ENCODE measurements at places on chromosomes 5 and 9.

DNA sequence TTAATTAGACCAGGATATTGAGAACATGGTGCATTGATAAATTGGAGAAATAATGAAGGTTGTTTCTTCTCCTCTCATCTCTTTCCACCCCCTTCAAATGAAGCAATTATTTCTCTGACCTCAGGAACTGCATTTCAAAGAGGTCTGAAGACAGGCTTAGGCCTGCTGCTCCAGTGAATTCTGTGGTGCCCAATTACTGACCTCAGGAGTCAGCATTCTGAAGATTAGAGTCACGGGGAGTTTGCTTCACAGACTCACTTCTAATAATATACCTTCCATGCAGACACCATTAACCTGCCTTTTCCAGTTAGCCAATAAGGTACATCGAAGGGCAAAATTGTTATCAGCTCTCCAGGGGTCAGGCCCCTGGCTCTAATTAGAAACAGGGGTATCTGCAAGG is 270.9 kb downstream of the GAS1 start:
- no peak for DNase-seq

DNA sequence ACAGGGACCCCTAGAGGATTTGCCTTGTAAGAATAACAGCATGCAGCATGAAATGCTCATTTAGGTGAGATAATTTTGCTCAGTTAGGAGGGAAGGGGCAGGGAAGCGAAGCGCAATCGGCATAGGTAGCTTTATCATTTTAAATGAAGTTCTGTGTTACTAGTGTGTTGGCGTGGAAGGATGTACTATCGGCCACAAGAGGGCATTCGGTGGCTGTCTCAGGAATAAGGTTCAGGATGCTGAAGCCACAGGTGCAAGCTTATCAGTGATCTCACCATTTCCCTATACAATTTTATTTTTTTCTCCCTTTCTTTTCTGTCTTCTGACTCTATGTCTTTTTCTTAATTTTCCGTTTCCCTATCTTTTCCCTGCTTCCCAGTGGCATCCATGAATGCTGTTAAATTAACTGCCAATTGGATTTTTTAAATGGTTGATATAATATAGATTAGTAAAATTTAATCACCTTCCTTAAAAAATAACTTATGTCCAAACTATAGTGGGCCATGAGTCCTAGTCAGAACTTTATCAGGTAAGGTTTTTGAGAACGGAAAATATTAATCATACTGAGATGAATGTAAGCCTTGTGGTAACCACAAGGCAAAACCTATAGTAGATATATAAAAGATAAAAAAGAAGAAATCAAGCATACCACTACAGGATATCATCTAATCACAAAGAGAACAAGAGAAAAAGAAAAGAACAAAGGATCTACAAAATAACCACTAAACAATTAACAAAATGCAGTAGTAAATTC is 1.2 kb upstream of the INSL6 start:
- peak; percentile 73 for DNase-seq

DNA sequence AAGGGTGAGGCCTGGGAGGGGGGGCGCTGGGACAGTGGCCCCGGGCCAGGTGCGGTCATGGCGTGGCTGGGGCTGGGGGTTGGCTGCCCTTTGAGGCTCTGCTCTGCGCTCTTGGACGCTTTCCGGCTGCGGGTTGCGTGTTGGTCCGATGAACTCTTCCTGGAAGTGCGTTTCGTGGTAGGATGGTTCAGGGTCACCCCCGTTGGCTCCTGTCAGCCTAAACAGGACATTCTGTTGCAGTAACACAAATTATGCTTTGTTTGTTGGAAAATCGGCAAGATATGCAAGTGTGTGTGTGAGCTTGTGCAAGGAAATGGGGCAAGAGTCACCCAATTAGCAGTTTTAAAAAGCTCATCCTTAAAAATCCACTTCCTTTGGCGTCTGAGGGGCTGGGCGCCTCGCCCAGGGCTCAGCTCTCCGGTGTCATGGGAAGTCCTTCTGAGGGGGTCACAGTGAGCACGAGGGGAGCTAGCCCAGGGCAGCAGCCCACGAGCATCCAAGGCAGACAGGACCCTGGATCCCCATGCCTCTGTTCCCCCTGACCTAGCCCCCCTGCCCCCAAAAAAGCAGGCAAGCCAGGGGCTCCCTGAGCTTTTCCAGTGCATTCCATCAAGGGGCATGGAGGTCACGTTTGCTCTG is 22.2 kb upstream of the RNU6ATAC start:
- no peak for DNase-seq

DNA sequence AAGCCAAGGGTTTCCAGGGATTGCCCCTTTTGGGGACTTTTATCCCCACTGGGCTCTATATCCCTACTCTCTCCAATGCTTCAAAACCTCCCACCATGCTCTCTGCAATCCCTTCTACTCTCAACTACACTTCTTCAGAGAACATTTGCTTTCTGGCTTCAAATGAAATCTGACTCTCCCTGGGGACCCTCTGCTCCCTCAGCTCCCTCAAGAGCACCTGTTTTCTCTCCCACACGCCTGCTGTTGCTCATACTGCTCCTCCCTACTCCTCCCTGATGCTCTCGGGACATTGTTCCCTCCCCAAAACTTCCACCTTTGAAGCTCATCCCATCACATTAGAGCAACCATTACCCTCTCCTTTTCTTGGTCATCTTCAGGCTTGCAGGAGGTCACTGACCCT is 344.9 kb downstream of the CDK5RAP2 start:
- DNase-seq: no peak

GRCh38 chr5:65026816-65027548 is 258.3 kb downstream of the CWC27 start:
- DNase-seq: no peak

DNA sequence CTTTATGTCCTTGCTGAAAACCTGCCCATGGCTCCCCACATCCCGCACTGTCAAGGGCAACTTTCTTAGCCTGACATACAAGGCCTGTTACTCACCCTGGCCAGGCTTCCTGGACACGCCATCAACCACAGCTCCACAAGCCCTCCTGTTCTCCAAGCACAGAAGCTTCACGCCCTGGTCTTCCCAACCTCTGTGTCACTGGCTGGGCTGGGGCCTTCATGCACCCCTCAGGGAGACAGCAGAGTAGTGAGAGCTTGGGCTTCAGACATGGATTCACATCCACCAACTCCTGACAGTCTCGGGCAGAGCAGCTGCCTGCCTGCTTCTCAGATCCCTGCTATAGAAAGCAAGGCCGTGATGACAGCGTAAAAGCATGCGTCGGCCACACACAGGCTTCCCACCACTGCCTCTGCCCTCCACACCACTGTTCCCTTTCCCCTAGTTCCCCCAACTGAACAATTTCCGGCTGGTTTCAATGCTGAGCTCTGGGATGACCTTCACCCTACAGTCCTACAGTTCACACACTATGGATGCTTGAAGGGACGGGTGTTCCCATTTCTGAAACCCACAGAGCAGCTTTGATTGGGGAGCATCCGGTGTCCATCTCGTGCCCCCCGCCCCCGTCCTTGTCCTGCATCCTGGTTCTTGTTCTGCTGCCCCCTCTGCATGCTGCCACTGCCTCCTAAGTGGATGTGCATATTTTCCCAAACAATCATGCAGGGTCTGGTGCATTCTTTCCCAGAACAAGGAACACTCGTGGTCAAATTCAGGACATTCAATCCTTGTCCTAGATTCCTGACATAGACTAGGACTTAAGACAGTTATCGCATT is 33.4 kb upstream of the ADAMTS2 start:
- peak; percentile 84 for DNase-seq

DNA sequence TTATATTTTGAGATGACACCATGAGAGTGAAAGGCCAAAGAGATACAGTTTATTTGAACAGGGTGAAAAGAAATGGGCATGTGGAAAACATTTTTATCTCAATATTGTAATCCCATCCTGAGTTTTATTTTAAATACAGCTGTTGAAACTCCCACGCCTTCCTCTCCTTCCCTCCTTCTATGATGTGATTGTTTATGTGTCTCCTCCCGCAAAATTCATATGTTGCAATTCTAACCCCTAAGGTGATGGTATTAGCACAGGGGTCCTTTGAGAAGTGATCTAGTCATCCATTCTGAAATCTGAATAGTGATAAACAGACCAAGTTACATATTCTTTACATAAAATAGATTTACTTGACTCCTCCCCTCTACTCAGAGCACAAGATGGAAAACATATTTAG is 1275.4 kb upstream of the C9orf72 start:
- DNase-seq: no peak

GRCh38 chr5:163569284-163569683 is 63.9 kb downstream of the MAT2B start:
- DNase-seq: no peak

GRCh38 chr5:178338750-178339144 is 106.1 kb upstream of the PHYKPL start:
- DNase-seq: no peak

- DNase-seq: no peak
These were observed 115.7 kb downstream of the TRIO start for GRCh38 chr5:14258840-14259239.

DNA sequence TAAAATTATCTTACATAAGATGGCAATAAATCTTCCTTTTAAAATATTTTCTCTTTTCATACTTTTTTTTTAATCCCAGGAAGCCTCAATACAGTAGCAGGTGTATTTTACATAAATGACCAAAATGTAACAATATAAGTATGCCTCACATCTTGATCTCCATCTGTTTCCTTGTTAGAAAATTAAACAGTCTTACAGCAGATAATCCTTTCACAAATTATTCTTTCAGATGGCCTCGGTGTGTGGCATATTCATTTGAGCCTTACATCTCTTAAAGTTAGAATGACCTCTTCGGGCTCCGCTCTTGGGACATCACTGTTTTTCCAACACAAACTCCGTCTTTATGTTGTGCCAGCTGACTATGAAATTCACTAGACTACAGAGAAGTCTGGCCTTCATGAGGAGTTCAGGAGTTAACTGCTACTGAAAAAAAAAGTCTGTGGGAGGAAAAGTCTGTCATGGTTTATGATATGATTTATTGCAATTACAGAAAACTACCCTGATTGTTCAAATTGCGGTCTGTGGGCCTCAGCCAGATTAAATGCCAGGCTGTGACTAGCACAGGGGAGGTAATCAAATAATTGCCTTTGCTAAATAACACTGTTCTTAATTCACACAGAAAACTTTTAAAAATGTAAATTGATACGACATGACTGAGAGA is 292.9 kb upstream of the PUM3 start:
- DNase-seq: no peak

Data from foreskin fibroblast (primary cell).